ENCODE measurements at places on chromosomes 4 and X. TPM values are rescaled to one million over a fixed set of nuclear protein-coding genes. Genes with fewer than 3 reads are reported as not detected.

- peak; percentile 96 for DNase-seq
Measured at GRCh38 chr4:8198906-8199593, at the start of gene SH3TC1. Gene SH3TC1, plus strand, starts transcription at chr4:8199290. Its CDS starts 5,905 bp downstream, at chr4:8205195.

- DNase-seq, result no peak
Measured at GRCh38 chr4:7938266-7938608, 1.4 kb downstream of the AFAP1 start.

DNA sequence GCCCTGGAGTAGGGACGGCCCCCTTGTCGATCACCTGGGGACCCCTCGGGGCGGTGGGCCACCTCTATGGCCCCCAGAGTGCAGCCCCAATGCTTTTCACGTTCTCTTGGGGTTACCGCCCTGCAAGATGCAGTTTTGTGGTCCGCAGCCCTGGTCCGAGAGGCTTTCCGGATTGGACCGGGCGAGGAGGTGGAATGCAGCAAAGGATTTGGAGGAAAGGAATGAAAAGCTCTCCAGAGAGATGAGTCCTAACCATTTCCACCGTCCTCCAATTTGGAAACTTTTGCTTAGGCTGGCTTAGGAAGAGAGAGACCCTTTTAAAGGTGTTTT, 601 bp downstream of the SLC25A43 start:
- DNase-seq, result no peak

KIAA1210 gene
- not detected for total RNA-seq

GAGE12J gene
- not detected for total RNA-seq

DGKK gene
- total RNA-seq, result not detected

DNA sequence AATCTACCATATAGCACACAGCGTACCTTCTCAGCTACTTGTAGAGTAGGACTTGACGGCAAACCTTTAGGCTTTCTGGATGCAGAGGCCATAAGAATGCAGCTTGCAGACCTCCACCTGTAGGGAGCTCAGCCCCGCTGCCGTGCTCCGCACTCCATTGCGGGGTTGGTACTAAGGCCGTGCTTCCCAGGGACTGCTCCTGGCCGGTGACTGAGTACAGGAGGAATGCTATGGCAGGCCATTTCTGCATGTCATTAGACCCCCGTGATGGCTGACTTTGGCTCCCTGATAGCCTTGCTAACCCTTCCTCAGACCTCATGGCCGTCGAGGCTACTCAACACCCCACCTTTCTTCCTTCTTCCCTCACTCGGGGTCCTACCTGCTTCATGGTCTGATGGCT, 26.4 kb downstream of the TIGD2 start:
- DNase-seq, result peak; percentile 50

- no peak for DNase-seq
Measured at GRCh38 chr4:113153529-113154101, 104.2 kb downstream of the ANK2 start.

DNA sequence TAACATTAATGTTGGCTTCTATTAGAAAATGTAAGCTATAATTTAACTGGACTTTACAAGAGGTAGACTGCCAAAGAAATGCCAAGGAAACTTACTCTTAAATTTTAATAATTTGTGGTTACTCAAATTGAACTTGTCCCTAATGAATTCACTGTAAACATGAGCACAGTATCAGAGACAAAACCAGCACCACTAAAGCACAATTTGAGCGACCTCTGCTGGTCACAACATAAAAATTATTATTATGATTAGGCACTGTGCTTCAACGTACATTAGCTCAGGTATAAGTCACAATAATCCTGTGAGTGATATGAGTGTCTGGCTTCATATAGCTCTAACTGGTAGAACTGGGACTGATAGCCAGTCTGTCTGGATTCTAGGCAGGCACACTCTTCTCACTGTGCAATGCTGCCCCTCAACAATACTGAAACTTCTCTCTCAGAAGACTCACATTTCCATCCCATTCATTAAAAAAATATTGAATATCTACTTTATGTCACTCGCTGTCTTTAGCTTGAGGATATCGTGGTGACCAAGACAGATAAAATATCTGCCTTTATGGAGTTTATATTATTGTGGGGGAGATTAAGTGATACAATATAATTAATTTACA, 8.0 kb downstream of the NUDT6 start:
- DNase-seq, result no peak

SLC9B1 gene
- total RNA-seq, result not detected

DNA sequence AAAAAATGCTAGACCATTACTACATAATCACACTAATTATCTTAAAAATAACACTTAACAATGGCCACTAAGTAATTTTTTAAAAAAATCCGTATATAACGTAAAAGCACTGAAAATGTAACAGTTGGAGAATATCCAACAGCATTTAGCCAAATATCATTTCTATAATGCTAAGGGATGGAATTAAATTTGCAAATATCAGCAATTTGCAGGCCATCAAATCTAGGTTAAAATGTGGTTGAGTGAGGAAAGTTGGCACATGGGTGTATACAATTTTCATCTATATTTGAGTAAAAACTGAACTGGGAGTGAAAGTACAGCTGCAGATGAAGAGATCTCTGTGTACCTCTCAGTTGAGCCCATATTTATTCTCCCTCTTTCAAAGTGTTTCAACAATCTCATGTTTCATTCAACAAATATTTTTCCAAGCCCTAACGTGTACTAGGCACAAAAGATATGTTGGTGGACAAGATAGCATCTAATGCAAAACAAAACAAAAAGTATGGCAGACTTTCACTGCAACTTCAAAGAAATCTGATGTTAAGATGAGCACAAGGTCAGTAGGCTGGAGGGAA, 63.0 kb downstream of the MBNL3 start:
- no peak for DNase-seq

PPP2R2C gene
- not detected for total RNA-seq

All from upper lobe of left lung (tissue), 6 donors.